RWPE1 (cell line): ENCODE measurements at places on chromosomes 2 and 18.

GRCh38 chr2:30192314-30192713, 39.0 kb upstream of the LBH start:
- no peak for DNase-seq

GRCh38 chr2:183666031-183666430, 541.8 kb downstream of the NUP35 start:
- DNase-seq: no peak

- DNase-seq: no peak
These were observed 10.4 kb downstream of the DNAJC10 start for GRCh38 chr2:182726473-182726872.

DNA sequence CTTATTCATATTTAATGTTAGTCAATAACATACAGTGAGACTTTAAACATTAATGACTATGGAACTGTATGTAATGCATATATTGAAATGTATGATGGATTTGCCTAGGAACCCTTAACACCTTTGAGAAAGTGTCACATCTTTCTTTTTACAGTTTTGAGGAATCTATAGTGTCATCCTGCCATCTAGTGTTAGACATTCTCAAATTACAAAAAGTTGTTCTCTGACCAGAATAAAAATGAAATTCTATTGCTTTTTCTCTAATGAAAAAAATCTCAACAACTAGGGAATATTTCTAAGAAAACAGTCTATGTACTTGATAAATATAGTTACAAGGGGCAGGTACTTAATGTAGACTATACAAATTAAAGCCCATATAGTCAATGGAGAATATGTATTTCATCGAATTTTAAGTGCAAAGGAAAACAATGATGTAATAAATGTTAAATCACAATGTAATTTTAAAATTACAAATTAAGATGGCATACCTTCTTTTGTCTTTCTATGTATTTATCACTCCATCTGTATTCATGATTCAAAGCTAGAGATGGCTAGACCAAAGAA, 5.1 kb upstream of the CALCRL start:
- DNase-seq: peak; percentile 13

DNA sequence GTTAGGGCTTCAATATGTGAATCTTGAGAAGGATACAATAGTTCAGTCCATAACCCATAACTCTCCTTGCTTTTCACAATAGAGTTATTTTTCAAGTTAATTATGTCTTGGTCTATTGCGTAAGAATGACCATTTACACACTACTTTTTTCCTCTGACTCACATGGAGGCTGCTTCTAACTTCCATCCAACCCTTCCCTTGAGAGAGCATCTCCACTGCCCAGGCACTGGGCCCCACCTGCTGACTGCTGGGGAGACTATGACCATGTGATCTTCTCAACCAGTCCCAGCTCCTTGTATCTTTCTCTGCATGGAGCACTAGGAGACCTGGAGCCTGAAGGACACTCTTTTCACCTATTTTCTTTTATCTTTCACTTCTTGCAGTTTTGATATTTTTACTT, 251.5 kb downstream of the GPD2 start:
- DNase-seq: peak; percentile 22

- no peak for DNase-seq
These were observed 79.7 kb upstream of the TRIB2 start for GRCh38 chr2:12636837-12637581.

DNA sequence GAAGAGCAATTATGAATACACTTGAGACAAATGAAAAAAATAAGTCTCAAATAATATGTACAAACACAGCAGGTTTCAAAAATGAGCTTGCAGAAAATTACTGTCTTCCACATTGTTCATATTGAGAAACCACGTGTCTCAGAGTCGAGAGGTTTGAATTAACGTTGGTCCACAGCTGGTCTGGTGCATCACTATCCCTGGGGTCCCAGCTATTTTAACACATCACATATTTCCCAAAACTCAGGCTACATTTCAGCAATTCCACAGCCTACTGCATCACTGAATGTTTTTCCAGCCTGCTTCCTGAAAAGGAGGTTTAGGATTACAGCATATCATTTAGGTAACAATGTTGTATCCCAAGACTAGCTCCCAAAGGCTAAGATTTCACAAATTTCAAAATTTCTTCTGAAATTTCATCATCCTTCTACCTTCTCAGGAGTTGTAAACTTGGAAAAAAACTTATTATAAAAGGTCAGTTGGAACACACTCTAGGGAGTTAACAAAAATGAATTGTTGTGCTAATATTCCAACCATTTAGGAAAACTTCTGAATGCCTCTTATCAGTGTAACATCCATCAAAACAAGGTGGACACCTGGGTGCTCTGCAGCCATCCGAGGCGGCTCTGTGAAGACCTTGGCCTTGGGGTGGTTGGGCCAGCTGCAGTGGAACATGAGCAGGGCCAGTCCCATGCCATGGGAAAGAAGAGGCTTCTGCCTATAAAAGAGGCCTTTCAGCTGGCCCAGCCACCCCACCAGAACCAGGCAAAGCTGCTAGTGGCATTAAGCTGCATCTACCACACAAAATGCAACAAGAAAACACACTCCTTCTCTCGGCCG, 198.1 kb upstream of the RBBP8 start:
- DNase-seq: no peak

GRCh38 chr18:60502591-60502990, 130.0 kb upstream of the MC4R start:
- DNase-seq: no peak

- DNase-seq: no peak
These were observed 34.9 kb downstream of the KDM3A start for GRCh38 chr2:86476092-86476491.

DNA sequence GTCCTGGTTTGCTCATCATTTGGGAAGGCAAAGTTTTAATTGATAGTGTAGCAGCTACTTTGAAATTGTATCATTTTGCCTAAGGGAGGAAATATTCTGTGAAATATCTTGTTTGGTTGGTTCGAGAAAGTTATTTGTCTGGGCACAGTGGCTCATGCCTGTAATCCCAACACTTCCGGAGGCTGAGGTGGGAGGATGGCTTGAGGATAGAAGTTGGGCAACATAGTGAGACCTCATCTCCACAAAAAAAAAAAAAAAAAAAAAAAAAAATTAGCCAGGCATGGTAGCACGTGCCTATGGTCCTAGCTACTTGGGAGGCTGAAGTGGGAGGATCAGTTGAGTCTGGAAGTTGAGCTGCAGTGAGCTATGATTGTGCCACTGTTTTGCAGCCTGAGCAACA, 3.1 kb upstream of the ADGRF3 start:
- no peak for DNase-seq

DNA sequence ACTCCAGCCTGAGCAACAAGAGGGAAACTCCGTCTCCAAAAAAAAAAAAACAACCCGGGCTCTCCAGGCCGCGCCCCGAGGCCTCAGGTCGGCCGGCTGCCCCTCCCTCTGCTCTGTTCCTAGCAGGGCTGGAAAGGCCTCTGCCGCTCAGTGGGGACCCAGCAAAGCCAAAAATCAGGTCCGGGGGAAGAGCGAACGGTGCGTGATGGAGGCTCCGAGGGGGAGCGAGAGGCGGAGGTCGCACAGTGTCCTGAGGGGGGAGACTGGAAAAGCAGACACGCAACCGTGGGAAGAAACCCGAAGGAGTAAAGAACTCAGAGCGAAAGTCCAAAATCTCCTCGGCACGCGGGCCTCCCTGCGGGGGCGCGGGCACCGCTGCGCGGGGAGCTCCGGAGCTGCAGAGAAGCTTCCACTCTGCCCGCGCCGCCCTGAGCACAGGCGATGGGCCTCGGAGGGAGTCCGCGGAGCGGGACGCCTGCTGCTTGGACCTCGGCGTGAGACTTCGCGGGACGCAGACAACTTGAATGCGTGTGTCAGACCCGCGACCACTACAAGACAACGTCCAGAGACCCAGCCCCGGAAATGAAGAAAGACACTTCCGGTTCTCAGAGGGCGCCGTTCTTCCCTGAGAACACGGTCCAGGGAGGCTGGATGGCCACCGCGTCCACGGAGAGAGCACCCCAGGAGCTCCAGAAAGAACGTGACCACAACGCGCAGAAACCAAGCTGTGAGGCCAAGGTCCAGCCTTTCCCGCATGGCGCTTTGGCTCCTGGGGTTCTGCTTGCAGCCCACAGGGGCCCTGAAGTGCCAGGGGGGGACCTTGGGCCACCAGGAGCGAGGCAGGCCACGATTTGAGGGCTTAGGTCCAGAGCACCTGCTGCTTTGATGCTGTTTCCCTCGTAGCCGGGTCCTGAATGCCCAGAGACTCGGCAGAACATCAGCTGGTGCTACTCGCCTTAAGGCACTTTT, 219.8 kb downstream of the DPP10 start:
- DNase-seq: no peak

DNA sequence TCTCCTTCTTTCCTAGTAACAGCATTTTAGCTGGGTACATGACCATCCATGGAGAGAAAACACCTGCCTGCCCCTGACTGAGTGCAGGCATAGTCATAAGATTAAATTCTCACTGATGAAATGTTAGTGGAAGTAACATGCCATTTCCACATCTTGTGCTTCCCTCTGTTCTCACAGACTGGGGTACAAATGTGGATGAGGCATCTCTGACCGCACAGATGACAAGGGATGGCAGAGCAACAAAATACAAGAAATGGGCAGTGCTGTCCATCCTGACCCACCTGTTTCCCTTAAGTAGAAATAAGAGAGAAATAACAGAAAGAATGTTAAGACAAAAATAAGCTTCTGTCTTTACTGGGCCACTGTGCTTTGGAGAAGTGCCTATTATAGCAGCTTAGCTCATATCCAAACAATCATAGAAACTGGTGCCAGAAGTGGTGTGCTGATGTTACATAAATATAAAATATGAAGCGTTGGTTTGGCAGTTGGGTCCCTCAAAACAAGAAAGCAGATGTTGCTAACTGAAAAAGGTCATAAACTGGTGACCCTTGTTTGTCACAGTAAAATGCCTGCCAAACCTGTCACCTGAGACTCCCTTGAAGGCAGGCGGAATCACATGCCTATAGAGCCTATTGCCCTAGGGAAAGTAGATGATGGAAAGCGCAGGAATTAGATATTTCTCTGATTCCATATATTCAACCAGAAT, 72.4 kb upstream of the CCDC150 start:
- DNase-seq: no peak

DNA sequence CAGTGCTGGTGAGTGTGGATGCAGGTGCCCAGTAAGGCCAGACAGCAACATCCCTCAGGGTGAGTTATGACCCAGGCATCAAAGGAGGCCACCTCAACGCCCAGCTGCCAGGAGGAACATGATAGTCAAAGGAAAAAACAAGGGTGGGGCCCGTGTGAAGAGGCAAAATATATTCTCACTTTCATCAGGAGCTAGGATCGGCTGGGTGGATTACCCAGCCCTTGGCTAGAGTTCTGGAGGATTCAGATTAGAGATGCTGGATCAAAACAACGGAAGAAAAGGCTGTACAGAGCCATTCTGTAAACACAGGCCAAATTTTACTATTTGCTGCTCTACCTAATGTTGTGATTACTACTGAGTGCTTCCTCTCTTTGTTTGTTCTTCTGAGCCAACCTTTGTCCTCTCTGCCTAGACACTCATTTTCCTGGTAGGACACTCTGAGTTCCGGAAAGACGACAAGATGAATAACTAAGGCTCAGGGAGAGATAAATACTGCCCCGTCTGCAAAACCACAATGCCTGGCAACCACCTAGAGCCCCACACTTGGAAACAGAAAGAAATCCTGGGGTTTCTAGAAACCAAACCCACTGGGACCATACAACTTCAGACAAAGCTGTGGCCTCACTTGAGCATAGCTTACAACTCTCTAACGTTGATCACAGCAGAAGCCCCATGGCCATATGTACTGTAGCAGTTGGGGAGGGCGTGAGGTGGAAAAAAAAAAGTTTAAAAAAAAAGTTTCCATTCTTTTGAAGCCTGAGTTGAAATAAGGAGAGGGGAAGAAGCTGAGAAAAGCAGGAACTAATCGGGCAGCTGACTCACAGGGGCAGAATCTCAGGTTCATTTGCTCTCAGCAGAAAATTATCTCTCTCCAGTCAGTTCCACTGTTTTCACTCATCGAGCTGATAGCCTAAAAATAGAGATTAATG, 17.8 kb upstream of the PMAIP1 start:
- no peak for DNase-seq

GRCh38 chr2:195367809-195368208, 289.2 kb upstream of the SLC39A10 start:
- no peak for DNase-seq

DNA sequence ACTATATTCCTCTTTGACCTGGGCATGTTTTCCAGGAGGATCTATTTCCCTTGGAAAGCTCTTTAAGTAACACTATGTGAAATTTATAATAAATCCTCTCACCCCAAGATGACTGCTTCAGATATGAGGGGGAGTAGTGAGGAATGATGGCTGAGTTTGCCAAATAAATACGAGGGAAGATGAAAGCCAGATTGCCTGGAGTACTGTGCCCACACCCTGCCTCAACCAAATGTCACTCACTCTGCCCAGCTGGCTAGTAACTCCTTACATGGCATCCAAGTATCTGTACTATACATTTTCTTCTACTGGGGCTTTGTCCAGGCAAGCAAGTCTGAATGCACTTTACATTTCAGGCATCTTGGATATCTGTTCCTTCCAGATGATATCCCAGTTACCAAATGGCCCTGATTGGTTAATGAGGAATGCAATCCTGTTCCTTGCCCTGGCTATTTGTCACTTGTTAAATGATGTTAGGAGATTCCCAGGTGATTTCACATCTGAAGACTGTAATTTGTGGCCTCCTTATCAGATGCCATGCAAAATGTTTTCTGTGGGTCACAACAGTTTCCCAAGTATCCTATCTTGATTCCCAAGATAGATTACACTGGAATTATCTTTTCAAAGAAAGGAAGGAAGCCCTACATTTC, 191.8 kb downstream of the IKZF2 start:
- DNase-seq: no peak
